Dermis lymphatic vessel endothelial cell (primary cell): ENCODE measurements at places on chromosomes 5 and 9. TPM values are rescaled to one million over a fixed set of nuclear protein-coding genes. Genes with fewer than 3 reads are reported as not detected.

WHRN gene
- 0.22 and 0.34 TPM in 2 replicates for total RNA-seq

SLC6A18 gene
- not detected in 2 replicates for total RNA-seq

PCDHGA10 gene
- total RNA-seq, result 5.2 and 6.0 TPM in 2 replicates

TNPO1 gene
- total RNA-seq, result 341 and 359 TPM in 2 replicates

NME5 gene
- total RNA-seq, result 1.2 and 2.3 TPM in 2 replicates

DRD1 gene
- not detected in 2 replicates for total RNA-seq

STC2 gene
- total RNA-seq, result 12.9 and 24.4 TPM in 2 replicates

GGTA1 gene
- total RNA-seq, result 11.1 and 12.1 TPM in 2 replicates

FAXDC2 gene
- 14.8 and 15.5 TPM in 2 replicates for total RNA-seq

ZNF454 gene
- total RNA-seq, result 0.09 and 0.11 TPM in 2 replicates

BARHL1 gene
- total RNA-seq, result not detected in 2 replicates

LECT2 gene
- total RNA-seq, result not detected in 2 replicates

FOXD4L4 gene
- under 0.01 and 0.09 TPM in 2 replicates for total RNA-seq

NAA35 gene
- total RNA-seq, result 18.1 and 21.1 TPM in 2 replicates

TXNDC8 gene
- not detected in 2 replicates for total RNA-seq

EGFLAM gene
- total RNA-seq, result under 0.01 and 0.11 TPM in 2 replicates

C5orf58 gene
- not detected in 2 replicates for total RNA-seq

C9orf153 gene
- total RNA-seq, result under 0.01 and 0.34 TPM in 2 replicates

CAST gene
- total RNA-seq, result 95.6 and 188 TPM in 2 replicates

CARD9 gene
- total RNA-seq, result 0.09 and 0.43 TPM in 2 replicates

PKD2L2 gene
- not detected in 2 replicates for total RNA-seq

HMGCR gene
- 55.3 and 55.6 TPM in 2 replicates for total RNA-seq
